ENCODE measurements at places on chromosomes 4 and X. TPM values are rescaled to one million over a fixed set of nuclear protein-coding genes. Genes with fewer than 3 reads are reported as not detected.

The FMR1NB gene
- not detected for total RNA-seq

The MAGEB5 gene
- not detected for total RNA-seq

The FAM9C gene
- total RNA-seq = not detected

The TRIM61 gene
- not detected for total RNA-seq

The FAM47E gene
- total RNA-seq = 0.38 TPM

The DCX gene
- not detected for total RNA-seq

The SPANXD gene
- not detected for total RNA-seq

The KDR gene
- 0.05 TPM for total RNA-seq

The NXF2 gene
- not detected for total RNA-seq

The AWAT2 gene
- total RNA-seq = not detected

The MAGEC3 gene
- not detected for total RNA-seq

The HSFX4 gene
- total RNA-seq = not detected

The PRSS12 gene
- total RNA-seq = 3.0 TPM

The GAGE2A gene
- 16.7 TPM for total RNA-seq

The FAM9B gene
- not detected for total RNA-seq

The STOX2 gene
- 3.4 TPM for total RNA-seq

The GAB1 gene
- total RNA-seq = 13.1 TPM

The NAP1L5 gene
- total RNA-seq = 5.4 TPM

The ARMCX2 gene
- total RNA-seq = 31.3 TPM

The GYPA gene
- not detected for total RNA-seq

The MAGEA9B gene
- total RNA-seq = not detected

The SHROOM2 gene
- 2.8 TPM for total RNA-seq

The FGF13 gene
- total RNA-seq = not detected

The GPR143 gene
- total RNA-seq = 1.4 TPM

The PAK3 gene
- not detected for total RNA-seq

The MMRN1 gene
- total RNA-seq = not detected

The TBX22 gene
- not detected for total RNA-seq

The DGKK gene
- total RNA-seq = not detected

The ITIH6 gene
- not detected for total RNA-seq

The SGMS2 gene
- 29.4 TPM for total RNA-seq

The TMEM154 gene
- 72.2 TPM for total RNA-seq

The DOK7 gene
- 21.4 TPM for total RNA-seq

The PPA2 gene
- total RNA-seq = 79.7 TPM

The TLL1 gene
- 0.02 TPM for total RNA-seq

The TMPRSS11F gene
- total RNA-seq = not detected

The ARHGAP4 gene
- total RNA-seq = 5.3 TPM

Data from A172 (cell line).